ENCODE measurements at places on chromosomes 5 and 9.

DNA sequence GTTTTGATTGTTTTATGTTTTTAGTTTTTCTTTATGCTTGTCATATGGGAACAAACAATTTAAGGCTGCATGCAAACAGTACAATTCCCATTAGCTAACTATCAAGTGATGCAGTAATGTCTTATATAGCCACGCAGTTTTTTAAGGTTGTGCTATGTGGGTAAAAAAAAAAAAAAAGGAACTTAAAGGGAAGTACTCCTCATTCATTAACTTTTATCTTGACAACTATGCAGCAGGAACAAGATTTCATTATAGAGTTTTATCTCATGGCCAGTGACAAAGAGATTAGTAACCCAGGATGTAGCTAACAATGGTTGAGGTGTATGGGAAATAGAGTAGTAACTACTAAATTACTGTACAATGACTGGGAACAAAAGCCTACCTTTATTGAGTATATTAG is 1008.2 kb upstream of the CDH9 start:
- DNase-seq, result no peak

- DNase-seq, result no peak
Observed at GRCh38 chr9:93316726-93317494, 133.0 kb downstream of the WNK2 start.

GRCh38 chr9:116336133-116336862 is 182.7 kb downstream of the PAPPA start:
- DNase-seq, result no peak

GRCh38 chr9:123085916-123086315 is 52.4 kb downstream of the GPR21 start:
- no peak for DNase-seq

DNA sequence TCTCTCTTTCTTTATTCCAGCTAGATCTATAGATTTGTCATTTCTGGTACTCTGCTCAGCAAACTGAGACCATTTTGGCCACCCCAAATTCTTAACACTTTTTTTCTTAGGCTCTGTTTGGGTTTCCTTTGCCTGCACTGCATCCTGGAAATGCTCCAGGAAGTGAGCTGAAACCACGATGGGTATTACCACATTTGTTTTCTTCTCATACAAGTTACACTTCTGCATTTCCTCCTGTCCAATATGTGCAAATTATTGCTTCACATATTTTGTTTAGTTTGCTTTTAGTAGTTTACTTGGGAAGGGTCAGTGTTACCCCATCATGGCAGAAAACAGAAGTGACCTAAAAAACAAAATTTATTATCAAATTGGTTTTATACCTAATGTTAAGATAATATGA is 498.6 kb upstream of the GRIN3A start:
- no peak for DNase-seq

- no peak for DNase-seq
Observed at GRCh38 chr9:76415731-76416130, 21.5 kb upstream of the RFK start.

GRCh38 chr5:150245808-150246207 is 43.8 kb downstream of the CAMK2A start:
- no peak for DNase-seq

GRCh38 chr9:76662476-76663281 is 101.6 kb upstream of the PCA3 start:
- DNase-seq, result no peak

DNA sequence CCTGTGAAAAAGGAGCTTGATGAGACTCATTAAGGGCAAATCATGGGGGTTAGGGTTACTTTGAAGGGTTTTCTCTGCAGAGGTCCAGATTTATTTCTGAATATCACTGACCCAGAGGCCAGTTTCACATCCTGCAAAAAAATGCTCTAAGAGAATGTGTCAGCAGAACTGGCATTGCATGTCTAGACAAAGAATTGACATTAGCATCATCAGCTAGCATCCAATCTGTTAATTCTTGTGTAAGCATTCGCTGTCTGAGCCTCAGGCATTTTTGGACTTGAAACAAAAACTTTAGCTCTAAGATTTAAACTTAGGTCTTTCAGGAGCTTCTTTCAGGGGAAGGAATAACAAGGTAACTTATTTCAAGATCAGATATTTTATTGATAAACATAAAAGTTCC is 187.9 kb upstream of the ELL2 start:
- DNase-seq, result no peak

GRCh38 chr5:108703313-108703712 is 44.4 kb upstream of the FER start:
- DNase-seq, result no peak

Data from activated CD4-positive, alpha-beta T cell treated with anti-CD3 and anti-CD28 coated beads, Interleukin-2, amount 50 U/mL, for 24 hours (primary cell).